ENCODE measurements at places on chromosomes 2 and 18. TPM values are rescaled to one million over a fixed set of nuclear protein-coding genes. Genes with fewer than 3 reads are reported as not detected.

DNA sequence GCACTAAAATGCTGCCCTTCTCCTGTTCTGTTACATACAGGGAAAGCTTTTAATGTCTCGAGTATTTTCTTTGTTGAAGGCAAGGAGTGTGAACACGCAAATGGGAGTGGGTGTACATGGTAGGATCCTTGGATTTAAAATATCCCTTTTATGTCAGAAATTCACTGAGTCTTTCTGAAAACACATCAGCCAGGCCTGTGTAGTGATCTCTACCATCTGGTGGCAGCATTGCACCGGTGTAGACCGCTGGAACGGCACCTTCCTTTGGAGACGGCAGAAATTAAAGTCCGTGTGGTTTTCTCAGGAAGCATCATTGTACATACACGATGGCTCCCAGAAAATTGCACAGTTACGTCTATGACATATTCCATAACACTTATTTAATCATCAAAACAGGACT, 515.8 kb downstream of the GALR1 start:
- DNase-seq, result no peak

Gene HOXD4
- 9.9 TPM for total RNA-seq

GRCh38 chr2:163441603-163442002, 294.2 kb downstream of the FIGN start:
- no peak for DNase-seq

Gene MOCOS
- total RNA-seq, result 1.2 TPM

GRCh38 chr2:46977899-46978298, 62.3 kb upstream of the MCFD2 start:
- no peak for DNase-seq

DNA sequence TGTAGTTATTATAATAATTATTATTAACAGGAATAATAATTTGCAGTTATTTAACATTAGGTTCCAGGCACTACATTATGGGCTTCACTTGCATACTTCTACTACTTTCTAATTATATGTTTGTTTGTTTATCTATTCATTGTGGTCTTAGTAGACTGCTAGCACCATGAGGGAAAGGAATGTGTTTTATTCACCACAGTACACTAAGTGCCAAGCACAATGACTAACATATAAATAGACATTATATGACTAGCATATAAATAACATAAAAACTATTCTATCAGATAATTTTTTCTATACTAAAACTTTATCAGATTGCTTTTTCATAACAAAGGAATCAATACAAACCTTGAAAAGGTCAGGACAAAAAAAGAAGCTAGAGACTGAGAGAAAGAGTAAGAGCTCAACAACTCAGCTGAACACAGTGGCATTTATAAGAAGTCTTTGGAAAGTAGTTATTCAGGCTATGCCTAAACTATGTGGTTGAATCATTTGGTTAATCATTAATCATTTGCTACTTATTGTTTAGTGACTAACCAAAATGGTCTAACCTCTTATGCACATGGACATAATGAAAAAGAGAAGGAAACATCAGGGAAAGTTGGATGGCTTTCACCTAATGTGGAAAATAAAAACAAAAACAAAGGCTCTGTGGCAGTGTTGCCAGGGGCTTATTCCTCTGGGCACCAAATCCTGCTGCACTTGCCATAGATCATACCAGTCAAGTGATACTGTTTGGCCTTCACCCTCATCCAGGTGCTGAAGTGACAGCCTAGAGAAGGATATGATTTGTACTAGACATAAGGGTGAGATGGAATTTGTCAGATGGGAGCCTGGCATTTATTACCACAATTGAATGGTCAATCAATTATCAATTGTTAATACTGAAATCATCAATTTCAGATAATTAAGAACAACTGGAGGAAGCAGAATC, 174.9 kb downstream of the ETAA1 start:
- DNase-seq, result no peak

DNA sequence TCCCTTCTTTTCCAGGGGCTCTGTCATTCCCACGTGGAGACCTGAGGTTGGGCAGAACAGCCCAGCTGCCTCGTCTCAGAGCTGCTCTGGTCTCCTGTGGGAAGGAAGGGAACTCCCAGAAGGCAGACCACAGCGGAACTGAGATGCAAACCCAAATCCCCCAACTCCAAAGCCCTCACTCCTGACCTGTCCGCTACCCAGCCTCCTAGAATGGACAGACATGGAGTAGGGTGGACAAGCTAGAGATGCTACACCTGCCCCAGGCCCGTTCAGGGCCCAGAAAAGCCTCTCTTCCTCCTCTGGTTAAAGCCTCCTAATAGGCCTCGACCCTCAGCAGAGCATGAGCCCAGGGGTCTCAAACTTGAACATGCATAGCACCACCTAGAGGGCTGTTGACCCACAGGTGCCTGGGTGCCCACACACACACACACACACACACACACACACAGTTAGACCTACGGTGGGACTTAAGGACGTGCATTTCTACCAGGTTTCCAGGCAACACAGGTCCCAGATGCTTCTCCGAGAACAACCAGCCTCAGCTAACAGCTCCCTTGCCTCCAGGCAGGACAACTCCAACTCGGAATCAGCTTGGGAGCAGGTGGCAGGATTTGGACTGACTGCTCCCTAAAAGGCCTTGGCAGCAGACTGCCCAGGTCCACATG, 93.5 kb downstream of the TNS1 start:
- DNase-seq, result no peak

Gene MAP4K3
- 47.4 TPM for total RNA-seq

GRCh38 chr2:61775956-61776570, 77.8 kb downstream of the FAM161A start:
- no peak for DNase-seq

- DNase-seq, result no peak
Measured at GRCh38 chr2:85851253-85852151, 37.3 kb downstream of the ST3GAL5 start.
